ENCODE measurements at places on chromosomes 2 and 18. TPM values are rescaled to one million over a fixed set of nuclear protein-coding genes. Genes with fewer than 3 reads are reported as not detected.

Gene TXNDC2
- total RNA-seq, result not detected

Gene C18orf63
- total RNA-seq, result not detected

Gene HOXD8
- 2.5 TPM for total RNA-seq

Gene LGALSL
- 12.8 TPM for total RNA-seq

Gene GPAT2
- total RNA-seq, result 4.4 TPM

Gene UGT1A4
- total RNA-seq, result 0.13 TPM

- no peak for ATAC-seq
Measured at GRCh38 chr18:25456334-25457010, 104.5 kb upstream of the ZNF521 start.

DNA sequence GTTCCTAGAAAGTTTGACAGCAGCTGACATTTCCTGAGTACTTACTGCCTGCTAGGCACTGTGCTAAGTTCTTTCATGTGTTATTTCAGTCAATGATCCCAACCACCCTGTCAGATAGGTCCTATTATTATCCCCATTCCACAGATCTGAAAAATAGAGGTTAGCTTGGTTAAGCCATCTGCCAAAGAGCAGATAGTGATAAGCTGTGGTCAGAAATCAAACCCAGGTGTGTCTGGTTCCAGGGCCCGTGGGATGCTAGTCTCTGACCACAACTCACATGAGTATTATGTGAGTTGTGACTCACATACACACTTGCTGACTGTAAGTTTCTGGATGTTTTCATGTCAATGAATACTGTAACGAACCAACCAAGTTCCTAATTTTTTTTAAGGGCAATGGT lies 132.0 kb upstream of the APCDD1 start:
- ATAC-seq, result no peak

GRCh38 chr2:140457483-140457882 lies 1673.3 kb downstream of the LRP1B start:
- no peak for ATAC-seq

- ATAC-seq, result no peak
Measured at GRCh38 chr2:119520696-119521432, 3.4 kb downstream of the SCTR start.

DNA sequence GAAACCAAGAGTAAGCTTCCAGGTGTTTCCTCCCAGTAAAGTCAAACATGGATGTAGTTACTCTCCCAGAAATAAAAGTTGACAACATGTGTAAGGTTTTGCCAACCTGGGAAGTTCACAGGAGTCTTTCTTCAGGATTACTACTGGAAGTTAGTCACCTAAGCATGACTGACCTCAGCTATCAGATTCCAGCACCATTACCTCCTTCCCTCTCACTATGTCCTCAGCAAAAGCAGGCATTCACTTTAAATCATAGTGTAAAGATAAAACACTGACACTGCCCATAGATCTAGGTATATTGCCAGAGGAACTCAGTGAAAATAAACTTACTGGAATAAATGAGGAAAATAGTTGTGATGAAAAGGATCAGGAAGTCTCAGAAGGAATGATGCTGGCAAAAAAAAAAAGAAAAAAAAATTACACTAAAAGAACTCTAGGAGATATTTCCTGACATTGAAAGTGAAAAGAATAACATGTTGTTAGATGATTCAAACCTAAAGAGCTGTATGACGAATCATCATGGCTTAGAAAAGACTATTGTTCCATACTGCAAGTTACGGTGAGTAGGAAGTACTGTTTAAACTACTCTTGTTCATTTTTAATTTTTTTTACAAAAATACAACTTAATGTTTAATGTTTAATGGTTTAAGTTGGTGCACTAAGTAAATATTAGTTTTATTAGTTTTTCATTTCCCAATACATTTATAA lies 484.5 kb upstream of the ZNF804A start:
- ATAC-seq, result no peak

- no peak for ATAC-seq
Measured at GRCh38 chr2:80326214-80326613, 21.7 kb upstream of the LRRTM1 start.

GRCh38 chr2:71853858-71854257 lies 293.8 kb downstream of the CYP26B1 start:
- no peak for ATAC-seq

- peak; percentile 50 for ATAC-seq
Measured at GRCh38 chr2:38178119-38178518, 102.2 kb upstream of the CYP1B1 start.

GRCh38 chr2:99880148-99880963 lies 262.0 kb downstream of the AFF3 start:
- ATAC-seq, result no peak

- ATAC-seq, result no peak
Measured at GRCh38 chr2:188477564-188478103, 186.0 kb downstream of the GULP1 start.

GRCh38 chr2:45852450-45853150 lies 201.1 kb downstream of the PRKCE start:
- ATAC-seq, result no peak

DNA sequence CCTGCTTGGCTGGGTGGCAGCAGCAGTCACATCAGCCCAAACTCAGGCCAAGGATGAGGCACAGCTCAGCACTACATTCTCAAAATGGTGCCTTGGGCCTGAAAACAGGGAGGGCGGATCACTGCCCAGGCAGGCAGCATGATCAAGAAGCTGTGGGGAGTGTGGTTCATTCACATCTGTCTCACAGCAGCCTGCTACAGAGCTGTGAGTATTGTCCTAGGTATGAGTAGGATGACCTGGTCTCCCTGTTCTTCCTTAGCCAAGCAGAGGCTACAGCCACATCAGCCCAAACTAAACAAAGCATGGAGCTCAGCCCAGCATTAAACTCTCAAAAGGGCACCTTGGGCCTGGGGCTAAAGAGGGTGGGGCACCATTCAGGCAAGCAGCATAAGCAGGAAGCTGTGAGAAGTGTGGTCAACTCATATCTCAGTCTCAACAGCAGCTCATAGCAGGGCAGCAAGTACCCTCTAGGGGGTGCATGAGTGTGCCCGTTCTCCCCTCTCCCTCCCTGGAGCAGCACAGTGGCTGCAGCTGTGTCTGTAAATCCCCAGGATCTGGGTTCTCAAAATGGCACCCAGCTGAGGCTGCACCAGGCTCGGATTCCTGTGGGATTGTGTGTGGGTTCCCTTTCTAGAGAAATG lies 139.6 kb downstream of the TRABD2A start:
- ATAC-seq, result no peak

- ATAC-seq, result peak; percentile 71
Measured at GRCh38 chr2:6960659-6961058, 43.4 kb downstream of the RNF144A start.
